Endothelial cell (in vitro differentiated cells): ENCODE measurements at places on chromosomes 1 and 21. TPM values are rescaled to one million over a fixed set of nuclear protein-coding genes. Genes with fewer than 3 reads are reported as not detected.

- no peaks in the 10 kb centered on the region for H3K36me3 ChIP-seq
- peaks cover 7% of the 10 kb centered on the region for H3K27me3 ChIP-seq
- H3K27ac ChIP-seq: no peak overlapping the region
- DNase-seq: no peak
- no peak overlapping the region for H3K4me3 ChIP-seq
Measured at GRCh38 chr1:26203642-26204318, 13.4 kb downstream of the CATSPER4 start.

DNA sequence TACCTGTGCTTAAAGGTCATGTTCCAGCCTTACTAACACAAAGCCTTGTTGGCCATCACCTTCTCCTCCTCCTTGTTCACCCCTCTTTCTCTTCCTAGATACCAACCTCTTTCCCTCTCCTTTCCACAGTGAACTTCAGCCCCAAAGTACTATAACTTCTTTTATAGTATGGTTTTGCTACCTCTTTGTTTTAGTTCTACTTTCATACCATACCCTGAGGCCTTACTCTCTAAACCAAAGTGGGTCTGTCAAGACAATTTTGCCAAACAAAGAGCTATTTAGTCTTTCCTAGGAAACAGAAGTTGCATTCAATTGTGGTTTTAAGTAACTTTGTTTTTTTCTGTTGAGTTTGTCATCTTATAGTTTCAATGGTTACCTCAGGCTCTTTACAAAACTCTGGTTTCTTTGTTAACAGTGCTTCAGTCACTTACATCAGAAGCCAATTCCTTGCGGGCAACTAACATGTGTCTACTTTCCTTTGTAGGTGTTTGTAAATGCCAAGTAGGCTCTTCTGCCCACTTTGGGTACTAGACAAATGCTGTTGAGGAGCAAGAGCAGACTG lies 623.9 kb upstream of the PKN2 start:
- H3K4me3 ChIP-seq: no peak overlapping the region
- H3K36me3 ChIP-seq: no peaks in the 10 kb centered on the region
- H3K4me1 ChIP-seq: peaks cover 18% of the 10 kb centered on the region
- H3K27me3 ChIP-seq: peaks cover 2% of the 10 kb centered on the region
- no peak for DNase-seq

DNA sequence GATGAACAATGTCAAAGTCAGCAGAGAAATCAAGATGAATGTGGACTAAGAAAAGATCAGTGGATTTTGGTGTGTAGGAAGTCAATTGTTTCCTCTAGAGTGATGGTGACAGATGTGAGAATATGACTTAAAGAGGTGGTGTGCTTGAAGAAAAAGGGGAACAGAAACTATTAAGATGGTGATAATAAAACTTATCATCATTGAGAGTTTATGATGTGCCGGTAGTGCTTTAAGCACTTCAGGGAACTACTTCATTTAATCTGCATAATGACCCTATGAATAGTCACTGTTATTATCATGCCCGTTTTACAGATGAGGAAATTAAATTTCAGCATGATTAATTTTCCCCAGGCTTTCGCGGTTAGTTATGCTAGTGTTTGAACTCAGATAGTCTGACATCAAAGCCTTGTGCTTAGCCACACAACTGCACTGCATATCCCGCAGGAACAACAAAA lies 246.9 kb upstream of the LRRC7 start:
- no peak for DNase-seq
- no peaks in the 10 kb centered on the region for H3K27me3 ChIP-seq
- H3K4me1 ChIP-seq: peaks cover 25% of the 10 kb centered on the region
- no peak overlapping the region for H3K4me3 ChIP-seq

GRCh38 chr1:110487726-110488125 lies 31.2 kb downstream of the KCNA10 start:
- DNase-seq: no peak
- peaks cover 4% of the 10 kb centered on the region for H3K4me1 ChIP-seq
- H3K4me3 ChIP-seq: no peak overlapping the region
- no peaks in the 10 kb centered on the region for H3K36me3 ChIP-seq
- H3K27me3 ChIP-seq: peaks cover 5% of the 10 kb centered on the region

Gene MATN1
- total RNA-seq: 1.7 TPM

Gene AMY1C
- total RNA-seq: not detected

Gene FAM167B
- total RNA-seq: 1.4 TPM

- peaks cover 3% of the 10 kb centered on the region for H3K27me3 ChIP-seq
- no peaks in the 10 kb centered on the region for H3K4me1 ChIP-seq
- no peaks in the 10 kb centered on the region for H3K36me3 ChIP-seq
- H3K4me3 ChIP-seq: no peak overlapping the region
- H3K27ac ChIP-seq: no peak overlapping the region
Measured at GRCh38 chr1:14674030-14674429, 75.5 kb downstream of the KAZN start.

GRCh38 chr1:235648407-235648907 lies 1.1 kb downstream of the GNG4 start:
- H3K4me1 ChIP-seq: peaks cover 16% of the 10 kb centered on the region
- no peak for DNase-seq
- peaks cover 13% of the 10 kb centered on the region for H3K27me3 ChIP-seq

Gene SERINC2
- total RNA-seq: 23.6 TPM

GRCh38 chr1:108609483-108610049 lies 49.7 kb downstream of the EEIG2 start:
- H3K4me1 ChIP-seq: no peaks in the 10 kb centered on the region
- no peak overlapping the region for H3K4me3 ChIP-seq
- no peak overlapping the region for H3K27ac ChIP-seq
- peaks cover 2% of the 10 kb centered on the region for H3K27me3 ChIP-seq
- peaks cover 21% of the 10 kb centered on the region for H3K36me3 ChIP-seq

Gene DENND2C
- total RNA-seq: 7.7 TPM
